ENCODE measurements at places on chromosomes 7 and 10.
A peak's percentile ranks its signal among the peaks of the same experiment; 100 is the strongest.

DNA sequence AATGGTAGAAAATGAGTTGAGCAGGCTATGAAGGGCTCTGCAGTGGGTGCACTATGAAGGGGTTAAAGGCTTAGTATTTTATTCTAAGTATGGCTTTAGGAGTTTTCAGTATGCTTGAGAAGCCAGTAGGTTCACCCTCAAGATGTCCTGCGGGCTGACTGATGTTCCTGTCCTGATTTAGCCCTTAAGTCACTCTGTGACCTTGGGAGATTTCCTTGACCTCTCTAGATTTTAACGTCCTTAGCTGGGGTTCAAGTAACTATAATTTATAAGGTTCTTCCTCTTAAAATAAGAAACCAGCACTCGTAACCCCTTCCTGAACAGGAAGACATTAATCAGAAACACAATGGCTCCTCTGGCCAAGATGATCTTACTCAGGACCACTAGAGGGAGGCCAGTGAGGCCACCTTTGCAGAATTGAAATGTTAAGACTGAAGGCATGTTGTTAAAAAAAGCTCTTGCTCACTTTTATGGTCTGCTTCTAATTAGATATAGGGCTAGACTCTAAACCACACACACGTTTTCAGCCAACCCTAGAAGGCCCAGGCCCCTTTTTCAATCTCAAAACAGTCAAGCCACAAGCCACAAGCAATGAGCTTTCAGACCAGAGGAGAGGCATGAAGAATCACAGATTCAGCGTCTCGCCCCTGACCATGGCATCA is 41.9 kb downstream of the CDK1 start:
- DNase-seq = no peak

GRCh38 chr7:70886547-70886946 is 245.4 kb upstream of the GALNT17 start:
- DNase-seq = no peak

DNA sequence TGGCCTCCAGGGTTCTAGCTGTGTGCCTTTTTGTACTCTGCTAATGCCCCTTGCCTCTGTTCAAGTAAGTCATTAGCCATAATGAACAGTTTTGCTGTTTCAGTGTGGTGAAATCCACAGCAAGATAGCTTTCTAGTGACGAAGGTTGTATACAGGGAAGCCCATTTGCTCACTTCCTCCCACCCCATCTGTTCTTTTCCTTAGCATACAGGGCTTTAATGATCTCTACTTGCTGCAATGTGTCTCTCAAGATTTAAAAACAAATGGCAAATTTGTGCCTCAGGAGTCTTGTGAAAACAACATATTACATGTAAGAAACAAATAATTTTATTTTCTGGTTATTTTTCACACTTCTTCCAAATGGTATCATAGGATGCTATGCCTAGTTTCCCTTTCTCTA is 243.2 kb downstream of the CDK14 start:
- DNase-seq = no peak

- no peak for DNase-seq
Observed at GRCh38 chr7:47297120-47297519, 284.8 kb downstream of the TNS3 start.

- DNase-seq = no peak
Observed at GRCh38 chr10:78672918-78673317, 395.8 kb upstream of the ZMIZ1 start.

DNA sequence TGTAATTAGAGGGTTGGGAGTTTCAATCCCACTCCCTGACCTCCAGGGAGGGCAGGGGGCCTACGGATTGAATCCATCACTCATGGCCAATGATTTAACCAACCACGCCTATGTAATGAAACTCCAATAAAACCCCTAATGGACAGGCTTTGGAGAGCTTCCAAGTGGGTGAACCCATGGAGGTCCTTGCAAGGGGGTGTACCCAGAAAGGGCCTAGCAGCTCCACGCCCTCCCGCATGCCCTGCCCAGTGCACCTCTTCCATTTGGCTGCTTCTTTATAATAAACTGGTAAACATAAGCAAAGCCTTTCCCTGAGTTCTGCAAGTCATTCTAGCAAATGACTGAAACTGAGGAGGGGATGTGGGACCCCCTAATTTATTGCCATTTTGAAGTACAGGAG is 280.1 kb downstream of the FRMD4A start:
- DNase-seq = no peak

DNA sequence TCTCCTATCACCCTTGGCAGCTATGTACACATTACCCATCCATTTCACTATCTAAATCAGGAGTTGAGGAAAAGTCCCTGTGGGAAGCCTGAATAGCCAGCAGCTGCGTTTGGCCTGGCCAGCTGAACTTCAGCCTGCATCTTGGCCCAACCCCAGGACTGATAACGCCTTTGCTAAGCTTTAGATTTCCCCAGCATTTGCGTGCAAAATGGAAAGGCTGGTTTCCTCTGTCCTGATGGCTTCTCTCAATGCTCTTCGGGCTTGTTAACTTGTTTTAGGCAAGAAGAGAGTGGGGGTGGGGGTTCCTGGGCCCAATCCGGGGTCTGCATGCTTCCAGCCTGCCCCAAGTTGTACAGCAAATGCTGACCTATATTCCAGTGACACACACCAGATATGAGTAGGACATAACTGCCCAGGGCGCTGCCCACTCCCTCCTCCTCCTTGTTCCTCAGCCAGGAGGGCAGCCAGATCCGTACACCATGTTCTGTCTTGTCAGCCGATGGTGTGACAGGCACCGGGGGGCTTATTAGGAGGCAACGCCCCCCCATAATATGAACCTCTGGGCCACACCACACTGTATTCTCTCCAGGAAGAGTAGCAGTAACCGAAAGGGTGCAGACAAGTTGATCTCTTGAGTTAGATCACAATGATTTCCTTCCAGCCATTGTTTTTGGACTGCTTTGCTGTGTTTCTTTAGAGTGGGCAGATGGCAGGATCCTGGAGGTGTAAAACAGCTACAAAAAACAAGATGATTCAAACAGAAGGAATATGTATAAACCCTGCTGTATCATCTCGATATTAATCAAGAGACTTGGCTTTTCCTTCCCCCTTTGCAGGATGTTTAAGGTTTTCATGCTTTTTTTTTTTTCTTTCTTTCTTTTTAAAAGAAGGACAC is 339.0 kb downstream of the RNLS start:
- peak; percentile 54 for DNase-seq

DNA sequence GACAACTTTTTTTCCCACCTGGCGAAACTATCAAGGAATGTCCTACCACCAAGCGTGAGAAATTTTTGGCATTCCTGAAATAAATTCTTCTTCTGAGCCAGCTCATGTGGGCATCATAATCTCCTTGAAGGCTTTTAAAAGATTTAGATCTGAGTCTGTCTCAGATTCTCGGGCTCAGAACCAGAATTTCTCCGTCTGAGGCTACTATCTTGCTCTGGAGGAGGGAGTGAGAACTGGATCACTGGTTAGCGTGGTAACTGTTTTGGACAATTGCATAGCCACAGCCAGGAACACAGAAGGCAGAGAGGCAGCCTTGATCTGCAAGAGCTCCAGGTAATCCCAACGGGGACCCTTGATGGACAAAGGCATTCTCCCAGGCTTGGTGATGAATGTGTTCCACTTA is 1.0 kb upstream of the PLAC9 start:
- DNase-seq = no peak

DNA sequence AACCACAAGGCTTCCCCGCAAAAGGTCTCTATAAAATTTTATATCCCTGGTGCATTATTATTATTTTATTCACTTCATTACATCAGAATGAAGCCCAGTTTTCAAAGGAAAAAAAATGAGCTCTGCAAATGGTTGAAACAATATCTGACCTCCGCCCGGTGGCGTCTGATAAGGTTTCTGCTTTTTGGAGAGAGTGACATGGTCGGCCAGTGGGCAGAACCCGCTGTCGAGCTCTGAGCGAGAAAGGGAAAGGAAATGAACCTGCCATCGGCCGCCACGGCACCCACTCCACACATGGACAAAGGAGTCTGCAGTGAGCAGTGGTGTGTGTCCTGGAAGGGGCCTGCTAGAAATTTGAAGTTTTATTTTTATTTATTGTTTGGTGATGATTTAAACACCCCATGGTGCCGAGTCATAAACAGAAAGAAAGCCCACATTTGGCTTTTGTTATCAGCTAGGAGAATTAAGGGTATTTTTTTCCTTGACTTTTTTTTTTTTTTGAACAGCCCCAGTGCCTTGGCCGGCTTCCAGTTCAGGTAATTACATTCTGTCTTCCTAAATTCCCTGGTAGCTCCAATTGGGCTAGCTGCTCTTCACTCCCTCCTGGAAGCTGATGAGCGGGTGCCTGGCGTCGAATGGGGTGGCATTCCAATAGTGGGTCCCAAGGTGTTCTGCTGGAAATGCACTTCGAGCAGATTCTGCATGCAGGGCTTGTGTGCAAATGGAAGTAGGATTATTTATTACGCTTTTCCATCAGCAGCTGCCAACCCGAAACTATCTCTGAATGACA is 149.4 kb upstream of the MKI67 start:
- no peak for DNase-seq

DNA sequence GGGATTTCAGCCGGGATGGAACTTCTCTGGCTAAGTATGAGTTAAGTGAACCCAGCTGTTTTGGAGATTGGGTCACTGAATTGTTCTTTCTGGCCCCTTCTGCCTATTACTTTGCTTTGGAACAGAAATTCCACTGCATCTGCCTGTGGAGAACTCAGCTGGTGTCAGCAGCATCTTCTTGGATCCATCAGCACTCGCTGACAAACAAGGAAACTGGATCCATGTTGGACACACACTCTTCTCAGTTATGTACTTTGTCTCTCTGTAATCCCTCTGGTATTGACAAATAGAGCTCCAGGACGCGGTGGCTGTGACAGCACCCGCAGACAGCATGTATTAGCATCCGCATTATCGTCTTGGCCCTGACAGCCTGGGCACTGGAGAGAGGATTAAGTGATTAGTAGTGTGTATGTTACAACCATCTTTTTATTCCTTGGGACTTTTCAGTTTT is 73.0 kb upstream of the BMPER start:
- DNase-seq = no peak

DNA sequence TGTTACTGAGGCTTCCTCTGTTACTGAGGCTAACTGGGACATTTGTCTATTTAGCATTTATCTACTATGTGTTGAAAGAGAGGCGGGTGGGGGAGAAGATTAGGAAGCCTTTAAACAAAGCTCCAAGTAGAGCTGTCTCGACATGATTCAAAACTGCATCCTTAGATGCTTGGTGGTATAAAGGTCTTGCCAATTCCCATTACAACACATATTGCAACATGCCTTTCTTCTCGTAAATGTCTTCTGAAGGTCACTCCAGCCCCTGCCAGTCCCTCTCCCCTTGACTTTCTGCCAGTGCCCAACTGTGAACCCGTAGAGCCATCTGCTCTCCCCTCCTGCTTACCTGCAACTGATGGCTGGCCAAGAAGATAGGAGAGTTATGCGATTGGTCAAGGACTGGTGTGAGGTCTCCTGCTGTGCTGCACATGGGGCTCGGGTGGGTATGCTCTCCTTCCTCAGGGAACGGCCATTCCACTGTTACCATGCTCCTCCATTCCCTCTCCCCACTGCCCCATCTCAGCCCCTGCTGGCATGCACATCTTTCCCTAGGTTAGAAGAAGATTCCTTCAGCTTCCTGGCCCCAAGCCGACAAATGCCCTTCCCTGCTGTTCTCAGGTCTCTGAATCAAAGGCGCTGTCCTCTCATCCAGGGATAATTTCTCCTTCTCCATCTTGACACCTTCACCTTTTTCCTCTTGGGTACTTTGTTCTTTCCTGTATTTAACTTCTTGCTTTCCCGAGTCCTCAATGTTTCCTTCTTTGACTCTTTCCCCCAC is 43.6 kb upstream of the ZNF32 start:
- DNase-seq = no peak

DNA sequence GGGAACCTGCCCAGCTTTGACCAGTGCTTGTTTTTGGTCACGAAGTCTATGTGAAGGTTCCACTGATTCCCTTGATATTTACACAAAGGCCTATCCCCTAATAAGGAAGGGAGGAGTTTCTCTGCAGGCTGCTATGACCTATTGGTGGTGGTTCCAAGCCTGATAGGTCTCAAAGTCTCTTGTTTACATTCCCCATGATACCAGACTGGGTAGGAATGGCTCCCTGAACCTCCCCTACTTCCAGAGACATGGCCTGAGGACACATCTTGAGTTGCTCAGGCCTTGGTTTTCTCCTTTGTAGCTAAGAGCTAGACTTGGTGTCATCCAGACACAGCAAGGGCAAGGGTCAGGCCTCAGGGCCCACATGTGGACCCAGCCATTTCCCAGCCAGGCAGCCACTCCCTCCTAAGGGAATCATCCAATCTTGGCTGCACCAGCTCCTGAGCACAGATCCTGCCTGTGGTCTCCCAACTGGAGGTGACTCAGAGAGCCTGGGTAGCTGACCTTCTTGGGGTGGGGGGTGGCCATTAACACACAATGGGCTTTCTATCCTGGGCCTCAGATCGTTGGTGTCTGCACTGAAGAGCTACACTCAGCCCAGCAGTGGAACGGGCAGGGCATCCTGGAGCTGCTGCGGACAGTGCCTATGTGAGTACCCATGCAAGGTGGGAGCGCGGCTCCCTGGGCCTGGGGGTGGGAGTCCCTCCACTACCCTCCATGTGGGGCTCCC is 51.0 kb upstream of the TRIM8 start:
- no peak for DNase-seq

DNA sequence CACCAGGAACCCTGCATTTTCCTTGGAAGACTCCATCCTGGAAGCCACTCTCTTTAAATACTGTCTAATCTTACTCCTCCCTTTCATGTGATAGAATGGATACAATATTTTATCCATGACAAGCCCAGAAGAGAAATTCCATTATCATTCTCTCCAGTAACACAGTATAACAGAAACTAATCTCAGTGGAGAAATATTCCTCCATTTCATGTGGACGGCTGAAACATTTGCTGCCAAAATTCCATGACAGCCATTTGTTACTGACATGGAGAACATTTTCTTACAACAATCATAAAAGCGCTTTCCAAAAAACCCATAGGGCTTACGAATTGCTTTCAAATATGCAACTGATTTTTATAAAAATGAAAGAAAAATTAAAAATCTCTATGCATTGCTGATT is 392.8 kb upstream of the KLF6 start:
- no peak for DNase-seq

DNA sequence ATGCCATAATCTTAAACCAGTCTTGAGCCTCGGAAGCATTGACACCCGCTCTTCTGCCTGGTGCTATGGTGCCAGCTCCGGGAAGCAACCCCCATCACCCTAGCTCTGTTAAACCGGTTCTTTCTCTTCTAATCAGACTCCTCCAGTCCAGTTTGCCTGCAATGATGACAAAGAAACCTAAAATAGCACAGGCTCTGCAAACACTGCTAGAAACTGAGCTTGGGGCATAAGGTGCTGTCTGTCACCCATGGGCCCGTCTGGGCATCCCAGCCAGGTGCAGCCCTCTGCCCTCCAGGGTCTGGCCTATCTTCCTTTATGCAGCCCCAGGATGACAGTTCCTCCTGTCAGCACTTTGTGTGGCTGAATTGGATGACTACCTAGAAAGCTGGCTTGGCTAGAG is 14.2 kb upstream of the CAMK2G start:
- no peak for DNase-seq

Data from tibial artery (tissue), 4 donors.